ENCODE measurements at places on chromosomes 2 and 18. TPM values are rescaled to one million over a fixed set of nuclear protein-coding genes. Genes with fewer than 3 reads are reported as not detected.

GMCL1 gene
- 17.0 TPM for total RNA-seq

GRCh38 chr2:66968946-66969345, 428.2 kb upstream of the ETAA1 start:
- no peaks in the 10 kb centered on the region for H3K36me3 ChIP-seq
- no peaks in the 10 kb centered on the region for H3K27me3 ChIP-seq
- no peak for DNase-seq
- no peaks in the 10 kb centered on the region for H3K4me1 ChIP-seq
- no peak overlapping the region for H3K4me3 ChIP-seq

DNA sequence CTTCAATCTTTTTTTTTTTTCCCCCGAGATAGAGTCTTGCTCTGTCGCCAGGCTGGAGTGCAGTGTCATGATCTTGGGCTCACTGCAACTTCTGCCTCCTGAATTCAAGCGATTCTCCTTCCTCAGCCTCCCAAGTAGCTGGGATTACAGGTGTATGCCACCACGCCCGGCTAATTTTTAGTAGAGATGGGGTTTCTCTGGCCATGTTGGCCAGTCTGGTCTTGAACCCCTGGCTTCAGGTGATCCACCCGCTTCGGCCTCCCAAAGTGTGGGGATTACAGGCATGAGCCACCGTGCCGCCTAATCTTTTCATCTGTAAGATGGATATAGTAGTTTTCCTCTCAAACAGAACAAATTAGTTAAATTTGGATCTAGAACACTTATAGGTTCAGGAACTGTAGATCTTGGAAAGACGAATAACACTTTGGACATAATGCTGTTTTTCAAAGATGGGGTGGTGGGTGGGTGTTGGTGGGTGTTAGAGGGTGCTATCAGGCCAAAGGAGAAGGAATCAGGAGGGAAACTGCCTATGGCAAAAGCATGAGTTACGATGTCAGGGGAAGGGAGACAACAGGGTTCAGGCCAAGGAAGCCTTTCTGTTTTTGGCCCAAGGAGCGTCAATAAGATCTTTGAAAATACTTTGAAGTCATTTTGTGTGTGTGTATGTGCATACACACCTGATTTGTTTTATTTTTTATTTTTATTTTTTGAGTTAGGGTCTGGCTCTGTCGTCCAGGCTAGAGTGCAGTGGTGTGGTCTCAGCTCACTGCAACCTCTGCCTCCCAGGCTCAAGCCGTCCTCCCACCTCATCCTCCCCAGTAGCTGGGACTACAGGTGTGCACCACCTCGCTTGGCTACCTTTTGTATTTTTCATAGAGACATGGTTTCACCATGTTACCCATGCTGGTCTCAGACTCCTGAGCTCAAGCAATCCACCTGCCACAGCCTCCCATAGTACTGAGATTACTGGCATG, 6.8 kb downstream of the RPL37A start:
- no peak overlapping the region for H3K27ac ChIP-seq
- no peak overlapping the region for H3K4me3 ChIP-seq
- peaks cover 50% of the 10 kb centered on the region for H3K36me3 ChIP-seq
- no peaks in the 10 kb centered on the region for H3K4me1 ChIP-seq

DNA sequence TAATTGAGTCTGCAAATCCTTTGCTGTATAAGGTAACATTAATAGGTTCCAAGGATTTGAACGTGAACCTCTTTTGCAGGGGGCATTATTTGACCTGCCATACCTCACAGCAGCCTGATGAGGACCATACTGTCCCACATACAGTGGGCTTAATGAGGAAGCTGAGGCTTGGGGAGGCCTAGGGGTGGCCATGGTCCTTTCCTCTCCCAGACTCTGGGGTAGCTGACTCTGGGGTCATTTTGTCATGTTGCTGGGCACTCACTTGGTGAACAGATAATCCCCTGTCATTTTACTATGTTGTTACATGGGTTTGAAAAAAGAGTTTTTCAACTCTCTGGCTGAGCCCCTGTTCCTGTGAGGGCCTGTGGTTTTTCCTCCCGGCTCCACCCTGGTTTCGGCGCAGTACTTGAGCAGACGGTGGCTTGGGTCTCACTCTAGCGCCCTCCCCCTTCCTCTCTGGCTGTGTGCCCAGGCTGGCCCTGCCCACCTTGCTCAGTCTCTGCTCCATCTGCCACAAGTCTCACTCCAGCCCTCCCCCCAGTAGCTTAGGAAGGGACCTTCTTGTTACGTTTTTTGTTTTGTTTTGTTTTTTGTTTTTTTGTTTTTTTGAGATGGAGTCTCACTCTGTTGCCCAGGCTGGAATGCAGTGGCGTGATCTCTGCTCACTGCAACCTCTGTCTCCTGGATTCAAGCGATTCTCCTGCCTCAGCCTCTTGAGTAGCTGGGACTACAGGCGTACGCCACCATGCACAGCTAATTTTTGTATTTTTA, 21.0 kb downstream of the INPP4A start:
- DNase-seq: peak; percentile 79
- no peak overlapping the region for H3K4me3 ChIP-seq
- H3K27ac ChIP-seq: peak overlapping the region; percentile 77

- DNase-seq: no peak
- no peak overlapping the region for H3K4me3 ChIP-seq
- H3K27ac ChIP-seq: no peak overlapping the region
- H3K36me3 ChIP-seq: no peaks in the 10 kb centered on the region
- H3K4me1 ChIP-seq: no peaks in the 10 kb centered on the region
- no peaks in the 10 kb centered on the region for H3K27me3 ChIP-seq
Observed at GRCh38 chr18:74869904-74870863, 272.5 kb downstream of the ZNF407 start.

DNA sequence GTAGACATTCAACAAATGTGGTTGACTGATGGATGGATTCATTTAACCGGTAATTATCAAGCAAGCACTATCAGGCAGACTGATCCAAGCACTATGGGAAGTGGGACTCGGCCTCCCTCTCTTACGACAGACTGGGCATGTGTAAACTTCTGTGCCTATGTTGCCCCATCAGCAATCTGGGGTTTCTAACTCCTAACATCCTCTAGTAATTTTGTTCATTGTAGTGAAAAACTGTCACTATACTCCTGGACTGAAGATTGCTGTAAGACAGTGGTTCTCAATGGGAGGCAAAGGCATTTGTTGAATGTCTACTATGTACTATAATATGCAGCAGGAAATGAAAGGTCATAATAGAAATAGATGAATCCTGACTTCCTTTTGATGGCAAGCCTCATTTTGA, 51.2 kb upstream of the CREB1 start:
- no peaks in the 10 kb centered on the region for H3K36me3 ChIP-seq
- H3K4me1 ChIP-seq: no peaks in the 10 kb centered on the region
- H3K27ac ChIP-seq: no peak overlapping the region
- no peaks in the 10 kb centered on the region for H3K27me3 ChIP-seq

- H3K27ac ChIP-seq: no peak overlapping the region
- no peaks in the 10 kb centered on the region for H3K4me1 ChIP-seq
- no peaks in the 10 kb centered on the region for H3K27me3 ChIP-seq
- H3K4me3 ChIP-seq: no peak overlapping the region
- no peaks in the 10 kb centered on the region for H3K36me3 ChIP-seq
- DNase-seq: no peak
Observed at GRCh38 chr2:102081243-102081522, 61.4 kb upstream of the IL1R1 start.

MRPL33 gene
- total RNA-seq: 67.1 TPM

GRCh38 chr2:106334802-106335201, 133.4 kb downstream of the RGPD3 start:
- no peaks in the 10 kb centered on the region for H3K4me1 ChIP-seq
- H3K27ac ChIP-seq: no peak overlapping the region
- no peaks in the 10 kb centered on the region for H3K36me3 ChIP-seq
- DNase-seq: no peak

Measured in Peyer's patch (tissue), 4 donors.